Amygdala (tissue), 56 donors: ENCODE measurements at places on chromosomes 3 and 15.
A peak's percentile ranks its signal among the peaks of the same experiment; 100 is the strongest.

- no peak for DNase-seq
Measured at GRCh38 chr3:111831840-111832239, 27.2 kb upstream of the PHLDB2 start.

- no peak for DNase-seq
Measured at GRCh38 chr3:195880037-195880431, 28.3 kb downstream of the TNK2 start.

- DNase-seq: no peak
Measured at GRCh38 chr3:37621771-37622170, 239.9 kb upstream of the CTDSPL start.

- DNase-seq: no peak
Measured at GRCh38 chr3:17752436-17752835, 10.0 kb upstream of the TBC1D5 start.

- no peak for DNase-seq
Measured at GRCh38 chr15:43776718-43777266, at the start of gene ELL3. Gene ELL3 (minus strand): TSS chr15:43776966. CDS start chr15:43776901, 65 bp downstream.

- no peak for DNase-seq
Measured at GRCh38 chr3:169255511-169255910, 408.0 kb downstream of the MECOM start.

DNA sequence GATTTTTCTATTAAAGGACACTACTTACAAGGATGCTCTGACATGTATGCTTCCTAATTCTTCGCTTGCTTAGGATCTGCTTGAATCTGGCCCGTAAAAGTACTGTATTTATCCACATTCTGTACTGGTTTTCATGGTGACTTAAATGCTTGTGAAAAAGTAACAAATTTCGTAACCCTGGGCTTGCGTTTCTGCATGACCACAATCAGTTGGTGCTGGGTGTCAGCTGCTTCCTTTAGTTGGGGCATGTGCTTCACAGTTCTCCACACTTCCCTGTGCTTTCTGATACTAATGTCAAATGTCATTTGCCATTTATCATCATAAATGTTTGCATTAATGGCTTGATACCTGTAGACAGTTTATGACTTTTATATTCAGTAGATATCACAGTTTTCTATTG lies 218.4 kb upstream of the MLF1 start:
- no peak for DNase-seq

- no peak for DNase-seq
Measured at GRCh38 chr15:66718220-66718988, 16.4 kb downstream of the SMAD6 start.

GRCh38 chr15:69529961-69530633 lies 77.5 kb downstream of the RPLP1 start:
- no peak for DNase-seq

DNA sequence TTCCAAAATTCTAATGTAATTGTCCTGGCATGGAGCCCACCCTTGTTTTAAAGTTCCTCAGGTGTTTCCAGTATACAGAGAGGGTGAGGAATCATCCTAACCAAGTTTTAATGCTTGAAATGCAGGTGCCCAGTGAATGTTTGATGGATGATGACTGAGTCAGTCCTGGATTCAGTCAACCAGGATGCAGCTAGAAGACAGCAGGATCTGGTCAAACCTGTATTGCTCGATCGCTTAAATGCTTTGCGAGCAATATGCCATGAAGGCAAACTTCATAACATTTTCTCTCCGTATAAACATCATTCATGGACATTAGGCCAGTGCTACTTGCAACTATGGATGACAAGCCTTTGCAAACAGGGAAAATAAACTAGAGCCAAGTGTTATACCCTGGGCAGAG lies 591.2 kb downstream of the RSL24D1 start:
- DNase-seq: no peak

GRCh38 chr3:16888356-16888755 lies 3.6 kb downstream of the PLCL2 start:
- DNase-seq: no peak

DNA sequence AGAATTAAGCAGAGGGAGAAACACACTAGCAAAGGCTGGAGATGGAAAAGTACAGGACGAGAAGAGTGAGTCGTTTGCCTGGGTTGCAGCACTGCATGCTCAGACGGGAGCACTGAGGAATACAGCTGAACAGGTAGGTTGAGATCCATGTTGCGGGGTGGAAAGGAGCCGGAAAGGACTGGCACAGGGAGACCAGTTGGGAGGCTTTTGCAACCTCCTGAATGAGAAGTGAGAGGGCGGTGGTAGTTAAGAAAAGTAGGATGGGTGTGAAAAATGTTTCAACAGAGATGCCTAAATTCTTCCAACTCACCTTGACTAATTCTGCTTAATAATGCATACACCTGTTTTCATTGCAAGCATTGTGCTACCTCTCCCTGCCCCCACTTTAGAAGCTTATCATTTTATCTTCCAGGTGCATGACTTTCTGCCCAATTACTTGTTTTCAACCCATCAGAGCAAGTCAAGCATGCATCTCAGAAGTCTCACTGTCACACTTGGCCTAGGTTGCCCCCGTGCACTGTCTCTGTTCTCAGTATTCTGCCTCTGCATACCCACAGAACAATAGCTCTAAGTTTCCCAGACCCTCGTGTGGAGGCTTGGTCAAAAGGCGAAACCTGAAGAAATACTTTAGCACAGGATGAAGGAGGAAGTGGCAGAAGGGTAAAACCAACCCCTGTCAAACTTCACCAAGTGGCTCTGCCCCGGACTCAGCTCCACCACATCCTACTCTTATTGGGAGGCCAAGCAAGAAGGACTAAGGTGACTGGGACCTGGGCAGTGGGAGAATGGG lies 199.3 kb upstream of the BCL6 start:
- no peak for DNase-seq

GRCh38 chr3:159802864-159803263 lies 185.8 kb upstream of the IL12A start:
- no peak for DNase-seq

- DNase-seq: peak; percentile 90
Measured at GRCh38 chr3:196712514-196713413, 587 bp downstream of the PIGX start.
